ENCODE measurements at places on chromosomes 2 and 18. TPM values are rescaled to one million over a fixed set of nuclear protein-coding genes. Genes with fewer than 3 reads are reported as not detected.

- peak; percentile 63 for DNase-seq
These were observed 190.4 kb downstream of the FMNL2 start for GRCh38 chr2:152525277-152525838.

GRCh38 chr2:40372283-40372985 is 79.5 kb downstream of the SLC8A1 start:
- DNase-seq = no peak

DNA sequence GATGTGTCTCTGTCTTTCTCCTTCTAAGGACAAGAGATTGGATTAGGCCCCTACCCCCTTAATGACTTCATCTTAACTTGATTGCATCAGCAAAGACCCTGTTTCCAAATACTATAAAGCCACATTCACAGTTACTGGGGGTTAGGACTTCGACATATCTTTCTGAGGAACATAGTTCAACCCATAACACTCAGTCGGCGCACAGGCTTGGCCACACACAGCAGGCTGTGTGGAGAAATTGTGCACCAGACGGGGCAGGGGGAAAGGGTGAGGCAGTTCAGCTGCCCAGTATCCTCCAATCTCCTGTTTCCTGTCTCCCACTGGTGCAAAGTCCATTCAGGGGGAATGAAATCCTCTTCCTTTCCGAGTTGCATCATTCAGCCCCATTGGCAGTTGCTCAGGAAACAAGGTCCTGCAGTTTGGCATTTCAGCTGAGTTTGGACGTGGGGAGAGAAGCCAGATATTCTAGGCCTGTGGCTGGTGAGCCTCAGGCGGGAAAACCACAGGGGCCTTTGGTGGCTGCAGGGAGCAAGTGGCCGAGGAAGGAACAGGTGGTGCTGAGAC is 9.4 kb upstream of the RAPGEF4 start:
- DNase-seq = no peak

- no peak for DNase-seq
These were observed 276.3 kb downstream of the TSN start for GRCh38 chr2:122031544-122032263.

Gene ADCYAP1
- total RNA-seq = 0.32 TPM

DNA sequence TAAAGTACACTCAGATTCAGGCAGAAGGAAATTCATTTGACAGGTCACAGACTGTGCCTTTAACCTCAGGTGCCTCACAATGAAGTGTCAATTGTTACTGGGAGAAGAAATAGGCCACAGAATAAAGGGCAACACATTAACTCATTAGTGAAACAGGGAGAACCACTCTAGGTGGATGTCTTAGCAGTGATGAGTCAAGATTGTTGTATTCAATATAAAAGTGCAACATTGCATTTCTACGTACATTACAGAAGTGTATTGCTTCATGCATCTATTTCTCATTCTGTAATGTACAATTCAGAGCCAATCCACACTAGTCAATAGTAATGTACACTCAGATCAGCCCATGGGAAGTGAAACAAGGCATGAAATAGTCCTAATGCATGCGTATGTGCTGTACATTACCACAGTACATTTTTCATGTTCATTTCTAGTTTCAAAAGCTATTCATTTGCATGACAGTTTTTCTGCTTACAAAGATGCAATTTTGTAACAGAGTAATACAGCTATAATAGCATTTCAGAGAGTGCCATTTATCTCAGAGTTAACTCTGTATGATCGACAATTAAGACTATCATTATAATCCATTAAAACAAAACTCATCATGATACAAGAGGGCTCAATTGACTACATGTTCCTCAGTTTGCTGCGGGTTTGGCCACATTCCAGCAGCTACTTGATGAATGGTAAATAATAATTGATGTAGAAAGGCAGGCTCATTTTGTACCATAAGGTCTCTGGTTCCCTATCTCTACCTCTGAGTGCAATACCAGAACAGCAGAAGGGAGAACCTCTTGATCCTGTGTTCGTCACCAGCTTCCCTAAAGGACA is 12.2 kb upstream of the ARL5A start:
- no peak for DNase-seq

GRCh38 chr18:1593091-1593490 is 688.4 kb downstream of the ADCYAP1 start:
- no peak for DNase-seq

Gene CPLX4
- total RNA-seq = not detected

Gene KLHL30
- total RNA-seq = 0.07 TPM

Gene HOXD10
- total RNA-seq = 1.9 TPM

GRCh38 chr2:155145758-155146229 is 447.3 kb downstream of the KCNJ3 start:
- no peak for DNase-seq

Gene CNGA3
- total RNA-seq = 0.35 TPM

- DNase-seq = no peak
These were observed 56.4 kb downstream of the THADA start for GRCh38 chr2:43539436-43539835.

DNA sequence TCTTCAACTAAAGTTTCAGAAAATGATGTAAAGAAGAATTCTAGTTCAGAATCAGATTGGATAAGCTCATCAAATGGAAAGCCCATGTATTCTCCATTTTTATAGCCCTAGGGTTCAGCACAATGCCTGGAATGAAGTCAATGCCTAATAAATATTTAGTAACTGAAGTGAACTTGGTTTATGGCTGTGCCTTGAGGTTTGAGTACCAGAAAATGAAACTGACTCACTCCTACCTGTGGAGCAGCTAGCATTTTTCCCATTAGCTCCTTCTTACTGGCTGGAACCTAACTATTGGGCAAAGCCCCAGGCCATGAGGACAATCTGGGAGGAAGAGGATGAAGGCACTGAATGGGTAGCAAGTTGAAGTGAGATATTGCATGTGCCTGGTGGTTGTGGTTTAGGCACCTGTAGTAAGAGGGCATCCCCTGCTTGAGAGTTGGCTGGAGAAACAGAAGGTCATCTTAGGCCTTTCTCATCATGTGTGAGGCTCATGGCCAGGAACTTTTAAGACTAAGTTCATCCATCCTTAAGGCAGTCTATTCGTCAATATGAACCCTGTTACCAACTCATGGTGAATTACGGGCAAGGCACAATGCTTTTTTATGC is 85.0 kb upstream of the LYPD1 start:
- no peak for DNase-seq

Gene LONRF2
- 0.17 TPM for total RNA-seq

- DNase-seq = peak; percentile 59
These were observed 864 bp downstream of the LBH start for GRCh38 chr2:30231996-30232800.

DNA sequence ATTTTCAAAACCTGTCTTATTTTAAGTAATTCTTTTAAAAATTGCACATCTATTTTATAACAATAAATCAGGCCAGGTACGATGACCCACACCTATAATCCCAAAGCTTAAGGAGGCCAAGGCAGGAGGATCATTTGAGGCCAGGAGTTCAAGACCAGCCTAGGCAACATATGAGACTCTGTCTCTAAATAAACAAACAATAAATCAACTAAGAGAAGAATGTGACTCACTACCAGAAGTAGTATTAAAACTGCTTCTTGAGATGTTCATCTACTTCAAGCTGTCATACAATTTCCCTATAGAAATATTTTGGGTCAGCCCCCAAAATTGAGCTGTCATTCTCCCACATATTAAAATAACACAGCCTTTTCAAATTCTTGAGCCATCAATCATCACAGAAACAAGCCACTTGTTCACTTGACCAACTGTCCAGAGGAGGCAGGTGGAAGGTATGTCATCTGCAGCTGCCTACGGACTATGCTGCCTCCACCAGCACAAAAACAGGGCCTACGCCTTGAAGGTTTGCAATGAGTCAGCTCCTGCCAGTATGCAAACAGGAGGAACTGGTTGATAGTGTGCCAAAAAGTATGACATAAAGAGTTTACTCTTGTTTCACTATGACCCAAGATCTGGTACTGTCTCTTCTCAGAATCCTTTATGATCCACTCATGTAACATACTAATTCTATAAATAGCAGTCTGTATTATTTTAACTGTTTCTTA is 33.6 kb downstream of the KIDINS220 start:
- DNase-seq = peak; percentile 59

Gene ITPRID2
- total RNA-seq = 323 TPM

DNA sequence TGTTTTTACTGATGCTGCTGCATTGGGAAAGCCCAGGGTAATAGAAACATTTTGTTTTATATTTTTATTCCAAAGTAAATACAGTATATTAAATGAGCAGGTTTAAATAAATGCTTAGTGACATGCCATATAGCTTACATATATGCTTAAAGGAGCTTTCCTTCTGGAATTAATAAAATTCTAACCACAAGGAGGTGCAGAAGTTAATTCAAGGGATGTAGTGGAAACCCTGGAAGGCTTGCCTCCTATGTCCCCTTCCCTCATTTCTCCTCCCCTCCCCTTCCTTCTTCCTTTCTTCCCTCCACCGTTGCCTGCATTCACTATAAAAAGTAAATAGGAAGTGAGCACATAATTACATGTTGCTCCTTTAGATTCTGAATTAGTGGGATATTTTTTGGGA is 96.3 kb downstream of the UBE2E3 start:
- DNase-seq = no peak

Gene DYNAP
- not detected for total RNA-seq

Gene GCA
- 30.9 TPM for total RNA-seq

DNA sequence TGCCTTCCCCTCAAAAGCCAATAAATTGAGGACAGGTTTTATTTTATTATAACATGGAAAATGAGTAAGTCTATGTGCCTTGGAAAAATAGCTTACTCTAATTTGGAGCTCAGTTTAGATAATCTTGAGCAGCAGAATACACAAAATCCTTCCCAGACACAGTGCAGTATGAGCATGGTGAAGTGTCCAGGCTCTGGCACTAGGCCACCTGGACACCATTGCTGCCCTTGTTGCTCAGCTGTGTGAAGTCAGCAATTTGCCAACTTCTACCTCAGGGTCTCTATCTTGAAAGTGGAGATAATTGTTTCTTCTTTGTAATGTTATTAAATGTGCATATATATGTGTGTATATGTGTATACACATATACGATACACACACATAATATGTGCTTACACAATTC is 104.9 kb upstream of the CAVIN2 start:
- DNase-seq = no peak

DNA sequence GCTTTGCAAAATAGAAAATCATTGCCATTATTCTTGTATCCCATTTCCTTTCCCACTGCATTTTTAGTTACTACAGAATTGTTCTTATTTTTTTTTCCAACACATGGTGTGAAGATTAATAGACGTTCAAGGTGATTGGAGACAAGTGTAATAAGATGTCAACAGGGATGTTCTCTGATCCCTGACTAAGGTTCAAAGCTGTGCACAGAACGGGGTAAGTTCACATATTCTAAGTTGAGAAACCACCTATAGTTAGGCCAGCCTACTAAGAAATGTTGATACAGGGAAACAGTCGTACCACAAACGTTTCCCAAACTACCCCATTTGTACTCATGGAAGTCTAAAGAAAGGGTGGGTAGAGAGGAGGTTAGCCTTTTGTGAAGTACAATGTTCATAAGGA is 6.4 kb upstream of the TMEM17 start:
- DNase-seq = no peak

Gene FKBP1B
- total RNA-seq = 11.8 TPM

Gene SLC16A14
- 7.9 TPM for total RNA-seq

Data from colonic mucosa (tissue), 4 donors.